ENCODE measurements at places on chromosomes 11 and 22. TPM values are rescaled to one million over a fixed set of nuclear protein-coding genes. Genes with fewer than 3 reads are reported as not detected.

- no peak for DNase-seq
Measured at GRCh38 chr22:48318575-48319320, 1508.9 kb downstream of the BRD1 start.

DNA sequence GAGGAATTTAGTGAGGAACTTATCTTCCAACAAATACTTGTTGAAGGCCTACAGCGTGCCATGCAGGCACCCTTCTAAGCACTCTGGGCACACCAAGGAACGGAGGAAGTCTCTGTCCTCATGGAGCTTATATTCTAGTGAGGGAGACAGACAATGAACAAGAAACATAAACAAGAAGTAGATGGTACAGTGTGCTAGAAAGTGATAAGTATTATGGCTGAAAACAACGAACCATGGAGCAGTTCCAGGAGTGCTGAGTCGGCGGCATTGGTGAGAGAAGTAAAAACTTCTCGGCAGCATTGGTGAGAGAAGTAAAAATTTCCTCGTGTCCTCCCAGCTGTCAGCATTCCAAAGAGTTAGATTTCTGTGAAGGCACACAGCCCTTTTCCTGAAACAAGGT, 53.2 kb downstream of the FAM76B start:
- DNase-seq: no peak

DNA sequence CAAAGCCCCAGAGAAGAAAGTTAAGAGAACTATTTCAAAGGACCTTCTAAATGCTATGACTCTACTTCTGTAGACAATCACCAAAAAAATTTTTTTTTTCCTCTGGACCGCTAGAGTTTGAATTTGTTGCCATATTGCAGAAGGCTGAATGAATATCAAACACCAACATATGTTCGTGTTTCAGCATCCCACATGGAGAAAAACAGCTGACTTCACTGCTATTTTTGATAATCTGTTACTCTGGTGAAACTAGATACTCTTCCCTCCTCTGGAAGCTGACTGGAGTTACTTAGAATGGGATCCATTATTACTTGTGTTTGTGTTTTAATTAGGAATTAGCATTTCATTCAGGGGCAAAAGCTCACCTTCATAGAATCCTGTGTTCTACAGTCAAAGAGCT, 447.0 kb downstream of the AASDHPPT start:
- DNase-seq: no peak

DNA sequence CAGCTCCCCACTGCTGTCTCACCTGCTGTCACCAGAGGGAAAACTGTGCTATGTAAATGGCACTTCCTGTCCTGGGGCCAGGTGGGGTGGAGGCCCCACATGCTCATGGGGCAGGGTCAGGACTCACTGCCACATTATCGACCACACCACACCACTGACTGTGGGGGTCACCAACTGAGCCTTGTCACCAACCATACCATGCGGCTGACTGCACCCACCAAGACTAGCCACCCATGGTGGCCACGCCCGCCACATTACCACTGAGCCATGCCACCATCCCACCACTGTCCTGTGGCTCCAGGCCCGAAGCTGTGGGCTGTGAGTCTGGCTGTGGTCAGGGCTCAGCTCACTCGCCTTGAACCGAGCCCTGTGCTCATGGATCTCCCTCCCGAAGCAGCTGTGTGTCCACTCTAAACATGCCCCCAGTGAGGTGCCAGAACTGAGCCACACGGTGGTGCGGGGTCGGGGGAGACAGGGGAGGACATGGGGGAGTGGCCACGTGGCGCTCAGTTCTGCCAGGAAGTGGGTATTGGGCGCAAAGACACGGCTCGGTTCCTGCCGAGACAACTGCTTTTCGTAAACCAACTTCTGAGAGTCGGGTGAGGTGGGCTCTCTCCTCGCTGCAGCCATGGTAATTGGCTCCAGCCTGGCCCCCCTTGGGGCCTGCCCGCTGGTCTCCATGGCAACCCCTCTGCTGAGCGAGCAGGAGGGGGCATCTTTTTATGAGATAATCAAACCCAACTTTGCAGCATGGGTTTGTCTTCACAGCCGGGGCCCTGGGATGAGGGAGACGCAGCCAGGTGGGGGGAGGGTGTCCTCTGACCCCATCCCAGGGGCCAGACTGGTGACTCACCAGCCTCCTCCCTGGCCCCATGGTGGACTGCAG, 23.2 kb downstream of the RTN4R start:
- DNase-seq: no peak

GRCh38 chr11:40417627-40418026, 1041.8 kb downstream of the LRRC4C start:
- no peak for DNase-seq

GRCh38 chr11:45563810-45564209, 101.6 kb downstream of the CHST1 start:
- no peak for DNase-seq

DNA sequence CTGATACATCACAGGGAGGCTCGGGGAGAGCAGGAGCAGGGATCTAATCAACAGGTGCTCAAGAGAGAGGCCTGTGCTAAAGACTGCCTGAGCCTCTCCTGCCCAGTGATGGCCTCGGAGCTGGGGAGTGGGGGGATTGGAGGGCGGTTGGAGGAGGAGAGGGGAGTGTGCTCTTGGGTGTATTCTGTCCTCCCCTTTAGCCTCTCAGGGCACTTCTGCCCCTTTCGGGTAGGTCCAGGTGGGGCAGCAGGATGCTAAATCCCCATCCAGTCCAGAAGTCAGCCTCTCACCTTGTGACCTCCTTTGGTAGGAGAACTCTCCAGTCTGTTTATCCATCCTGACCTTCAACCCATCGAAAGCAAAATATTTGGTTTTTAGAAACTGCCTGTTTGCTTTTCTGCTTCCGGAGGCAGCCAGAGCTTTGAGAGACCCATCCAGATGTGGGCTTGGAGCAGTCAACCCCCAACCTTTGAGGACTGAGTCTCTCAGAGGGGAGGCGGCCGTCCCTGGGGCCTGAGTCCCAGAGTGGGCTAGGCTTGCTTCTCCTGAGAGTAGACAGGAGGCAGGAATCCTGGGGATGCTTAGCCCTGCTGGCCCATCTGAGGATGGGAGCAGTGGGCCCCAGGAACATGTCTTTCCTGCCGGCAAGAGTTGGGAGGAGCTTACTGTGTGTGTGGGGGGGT, 105.2 kb upstream of the SYT13 start:
- DNase-seq: no peak

GRCh38 chr11:59261150-59261549, 48.4 kb upstream of the MPEG1 start:
- DNase-seq: no peak

DNA sequence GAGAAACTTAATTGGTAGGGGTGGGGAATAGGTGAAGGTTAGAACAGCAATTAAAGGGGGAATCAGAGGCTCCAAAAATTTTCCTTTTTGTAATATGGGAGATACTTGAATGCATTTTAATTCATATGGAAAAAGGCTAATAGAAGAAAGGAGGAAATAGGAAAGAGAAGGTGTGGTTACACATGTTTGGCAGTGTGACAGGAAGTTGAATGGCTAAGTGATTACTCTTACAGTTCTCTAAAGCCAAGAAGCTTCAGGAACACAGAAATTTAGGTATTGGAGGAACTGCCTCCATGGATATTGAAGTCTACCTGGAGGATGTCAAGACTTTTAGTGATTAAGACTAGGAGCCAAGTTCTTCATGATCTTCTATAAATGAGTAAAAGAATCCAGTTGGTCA, 6.3 kb downstream of the NXPE2 start:
- peak; percentile 10 for DNase-seq

GRCh38 chr11:74221816-74222215, 50.7 kb downstream of the PPME1 start:
- no peak for DNase-seq

DNA sequence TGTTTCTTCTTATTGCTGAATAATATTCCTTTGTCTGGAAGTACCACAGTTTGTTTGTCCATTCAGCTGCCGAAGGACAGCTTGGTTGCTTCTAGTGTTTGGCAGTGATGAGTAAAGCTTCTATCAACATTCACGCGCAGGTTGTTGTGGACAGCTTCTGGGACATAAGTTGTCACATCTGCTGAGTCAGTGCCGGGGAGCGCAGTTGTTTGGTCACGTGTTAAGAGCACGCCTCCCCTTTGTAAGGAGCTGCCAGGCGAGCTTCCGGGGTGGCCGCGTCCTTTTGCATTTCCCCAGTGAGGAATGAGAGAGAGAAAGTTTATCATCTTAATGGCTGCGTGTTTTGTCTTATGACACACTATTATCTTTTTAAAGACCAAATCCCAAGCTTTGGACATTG, 30.3 kb downstream of the SAMM50 start:
- no peak for DNase-seq

DNA sequence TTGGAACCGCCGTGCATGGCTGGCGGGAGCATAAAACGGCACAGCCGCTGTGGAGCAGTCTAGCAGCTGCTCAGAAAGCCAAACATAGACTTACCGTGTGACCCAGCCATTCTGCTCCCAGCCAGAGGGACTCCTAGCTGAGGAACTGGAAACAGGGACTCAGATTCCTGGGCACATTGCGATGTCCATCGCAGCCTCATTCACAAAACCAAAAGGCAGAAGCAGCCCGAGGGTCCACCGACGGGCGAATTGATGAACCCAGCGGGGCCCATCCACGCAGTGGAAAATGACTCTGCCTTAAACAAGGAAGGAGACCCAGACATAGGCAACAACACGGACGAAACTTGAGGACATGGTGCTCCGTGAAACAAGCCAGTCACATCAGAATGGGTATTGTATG, 5.7 kb upstream of the MUC5B start:
- no peak for DNase-seq

DNA sequence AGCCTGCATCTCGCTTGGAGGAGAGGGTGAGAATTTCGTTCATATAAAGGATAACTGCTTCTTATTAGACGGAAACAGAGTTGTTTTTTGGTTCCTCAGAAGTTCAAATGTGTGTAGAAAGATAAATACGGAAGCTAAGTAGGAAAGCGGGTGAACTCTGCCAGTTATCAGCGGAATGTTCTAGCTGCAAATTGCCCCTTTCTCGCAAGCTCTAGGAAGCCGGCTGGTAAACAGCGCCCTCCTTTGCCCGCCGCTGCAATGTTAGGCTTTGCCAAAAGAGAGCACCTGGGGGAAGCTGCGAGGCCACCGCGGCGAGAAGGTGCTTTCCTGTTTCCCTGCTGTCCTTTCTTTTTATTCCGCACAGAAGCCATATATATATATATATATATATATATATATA, 67.0 kb downstream of the IGLL5 start:
- DNase-seq: no peak

DNA sequence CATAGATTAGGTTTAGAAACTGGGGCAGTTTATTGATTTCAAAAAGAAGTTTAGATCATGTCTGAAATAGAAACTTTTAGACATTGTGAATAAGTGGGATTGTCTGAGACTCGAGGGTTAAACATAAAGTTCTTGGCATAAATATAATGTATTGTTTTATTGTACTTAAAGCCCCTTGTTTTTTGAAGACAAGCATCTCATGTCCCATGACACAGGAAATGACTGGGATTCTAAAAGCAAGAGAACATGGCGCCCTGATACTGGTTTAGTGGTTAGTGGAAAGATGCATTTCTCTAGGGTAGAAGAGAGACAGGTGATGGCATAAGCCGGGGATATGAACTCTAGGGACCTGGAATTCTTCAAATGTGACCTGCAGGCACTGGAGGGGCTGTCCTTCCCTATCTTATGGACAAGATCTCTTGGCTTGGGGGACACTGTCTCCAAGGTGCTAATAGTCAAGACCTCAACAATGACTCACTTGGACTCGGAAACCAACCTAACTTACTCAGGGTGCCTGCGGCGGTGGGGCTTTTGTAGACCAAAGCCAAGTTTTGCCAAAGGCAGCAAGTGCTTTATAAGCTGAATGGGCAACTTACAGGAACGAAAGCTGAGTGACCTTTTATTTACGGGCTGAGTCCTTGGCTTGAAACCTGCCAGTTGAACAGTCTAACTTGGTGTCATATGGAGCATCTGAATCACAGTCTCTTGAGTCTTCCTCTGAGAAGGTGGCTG, 48.2 kb downstream of the UBASH3B start:
- no peak for DNase-seq

DNA sequence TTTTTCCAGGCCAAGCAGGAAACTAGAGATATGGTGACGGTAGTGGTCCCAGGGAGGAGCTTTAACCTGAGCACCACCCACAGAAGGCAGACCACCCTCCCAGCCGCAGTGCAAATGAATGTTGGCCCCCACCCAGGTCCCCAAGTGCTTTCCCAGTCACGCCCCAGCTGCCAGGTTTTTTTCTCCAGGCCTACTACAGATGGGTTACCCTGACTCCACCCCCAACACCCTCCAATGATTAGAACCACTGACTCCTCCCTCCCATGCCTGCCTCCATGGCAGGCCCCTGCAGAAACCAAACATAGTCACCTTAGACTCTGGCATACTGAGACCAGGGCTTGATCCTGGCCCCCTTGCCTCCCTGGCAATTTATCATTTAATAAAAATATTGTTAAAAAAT, 58.7 kb upstream of the CHST1 start:
- no peak for DNase-seq

DNA sequence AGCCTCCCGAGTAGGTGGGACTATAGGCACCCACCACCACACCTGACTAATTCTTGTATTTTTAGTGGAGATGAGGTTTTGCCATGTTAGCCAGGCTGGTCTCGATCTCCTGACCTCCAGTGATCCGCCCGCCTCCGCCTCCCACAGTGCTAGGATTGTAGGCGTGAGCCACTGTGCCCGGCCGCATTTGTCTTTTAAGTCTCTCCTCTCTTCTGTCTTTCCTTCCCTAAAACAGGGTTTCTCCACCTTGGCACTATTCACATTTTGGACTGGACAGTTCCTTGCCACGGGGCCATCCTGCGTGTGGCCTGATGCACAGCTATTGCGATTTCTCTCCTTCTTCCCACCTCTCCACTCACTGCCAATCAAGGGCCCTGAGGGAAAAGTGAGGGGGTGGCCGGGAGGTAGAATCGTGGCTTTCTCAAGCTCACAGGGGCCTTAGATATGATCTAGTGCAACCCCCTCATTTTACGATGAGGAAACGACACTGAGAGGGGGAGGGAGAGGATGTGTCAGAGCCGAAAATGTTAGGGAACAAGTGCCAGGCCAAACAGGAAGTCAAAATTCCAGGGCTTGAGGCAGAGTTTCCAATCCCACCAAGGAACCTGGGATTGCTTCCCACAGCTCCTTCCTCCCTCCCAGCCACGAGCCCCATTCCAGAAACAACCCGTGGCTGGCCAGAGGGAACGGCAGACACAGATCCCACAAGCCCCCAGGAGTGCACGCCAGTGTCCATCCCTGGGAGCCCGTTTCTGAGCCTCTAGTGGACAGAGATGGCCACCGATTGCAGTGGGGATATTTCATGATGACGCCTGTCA, 21.2 kb downstream of the SCGB1A1 start:
- DNase-seq: no peak

- no peak for DNase-seq
Measured at GRCh38 chr11:7436657-7437056, 48.6 kb upstream of the OLFML1 start.

GRCh38 chr11:128388206-128388815, 199.0 kb downstream of the ETS1 start:
- DNase-seq: no peak

GRCh38 chr11:84264066-84264465, 977.9 kb upstream of the CCDC90B start:
- DNase-seq: no peak

The PATE3 gene
- not detected for total RNA-seq

The CASTOR1 gene
- 2.4 TPM for total RNA-seq

The WBP2NL gene
- 0.77 TPM for total RNA-seq

The TEAD1 gene
- total RNA-seq: 17.6 TPM

The MIAT gene
- 0.64 TPM for total RNA-seq

The IRAG1 gene
- 0.26 TPM for total RNA-seq

The BRMS1 gene
- 67.6 TPM for total RNA-seq

The MRGPRG gene
- not detected for total RNA-seq
